Neural crest cell (in vitro differentiated cells): ENCODE measurements at places on chromosomes 2 and 18. TPM values are rescaled to one million over a fixed set of nuclear protein-coding genes. Genes with fewer than 3 reads are reported as not detected.

DNA sequence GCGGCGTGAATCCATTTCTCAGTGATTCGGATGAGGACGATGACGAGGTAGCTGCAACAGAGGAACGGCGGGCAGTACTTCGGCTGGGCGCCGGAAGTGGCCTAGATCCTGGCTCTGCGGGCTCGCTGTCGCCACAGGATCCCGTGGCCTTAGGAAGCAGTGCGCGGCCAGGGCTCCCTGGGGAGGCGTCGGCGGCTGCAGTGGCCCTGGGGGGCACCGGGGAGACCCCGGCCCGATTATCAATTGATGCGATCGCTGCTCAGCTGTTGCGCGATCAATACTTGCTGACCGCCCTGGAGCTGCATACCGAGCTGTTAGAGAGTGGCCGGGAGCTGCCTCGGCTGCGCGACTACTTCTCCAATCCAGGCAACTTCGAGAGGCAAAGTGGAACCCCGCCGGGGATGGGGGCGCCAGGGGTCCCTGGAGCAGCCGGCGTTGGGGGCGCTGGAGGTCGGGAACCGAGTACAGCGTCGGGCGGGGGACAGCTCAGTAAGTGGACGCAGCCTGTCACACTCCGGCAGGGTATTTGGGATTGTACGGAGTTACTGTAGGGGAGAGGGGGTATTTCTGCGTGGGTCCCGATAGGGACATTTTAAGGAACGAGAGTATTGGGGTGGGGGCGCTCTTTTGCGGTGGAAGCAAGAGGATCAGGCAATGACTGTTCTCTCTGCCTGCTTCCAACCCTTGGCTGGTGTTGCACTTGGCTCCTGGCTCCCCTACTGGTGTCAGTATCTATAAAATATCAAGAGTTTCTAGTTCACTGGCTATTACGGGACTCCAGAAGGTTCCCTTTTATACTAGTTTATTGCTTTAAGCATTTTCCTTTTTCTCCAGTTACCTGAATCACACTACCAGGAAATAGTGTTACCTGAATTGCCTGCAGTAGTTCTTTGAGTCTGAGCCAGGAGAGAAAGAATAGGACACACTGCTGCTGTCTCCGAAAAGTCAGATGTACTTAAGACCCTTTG, 772 bp downstream of the RELCH start:
- no peak for DNase-seq

DNA sequence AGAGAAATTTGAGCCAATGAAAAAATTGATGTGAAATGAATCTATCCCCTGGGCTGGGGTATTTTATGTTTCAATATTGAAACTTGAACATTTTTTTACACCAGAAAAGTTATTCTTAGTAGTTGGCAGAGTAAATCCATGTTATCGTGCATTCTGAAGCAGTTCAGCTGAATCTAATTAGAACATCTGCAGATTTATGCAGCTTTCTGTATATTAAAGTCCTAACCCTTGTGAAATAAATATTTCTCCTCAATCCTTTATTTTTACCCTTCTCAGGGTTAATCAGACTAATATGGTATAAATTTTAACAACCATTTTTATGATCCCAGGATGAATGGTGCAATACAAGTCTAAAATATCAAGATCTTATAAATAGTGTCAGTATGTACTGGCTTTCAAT, 69.5 kb downstream of the CDH20 start:
- DNase-seq = no peak

DNA sequence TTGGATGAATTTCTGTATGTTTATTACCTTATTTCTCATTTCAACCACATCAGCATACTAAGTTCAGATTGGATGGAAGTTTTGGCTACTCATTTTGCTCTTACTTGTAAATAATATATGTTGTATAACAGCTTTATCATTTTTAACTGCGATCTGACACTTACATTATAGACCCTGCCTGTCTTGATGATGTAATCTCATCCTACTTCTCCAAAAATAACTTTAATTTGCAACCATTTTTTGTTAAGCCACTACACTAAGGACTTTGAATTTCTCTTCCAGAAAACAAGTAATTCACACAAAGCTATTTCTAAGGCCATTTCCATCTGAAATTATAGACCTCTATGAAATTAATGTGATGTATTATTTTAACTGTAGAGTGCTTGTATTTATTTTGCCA, 240.7 kb downstream of the WDR7 start:
- DNase-seq = no peak

SERPINB3 gene
- not detected in 2 replicates for total RNA-seq

DNA sequence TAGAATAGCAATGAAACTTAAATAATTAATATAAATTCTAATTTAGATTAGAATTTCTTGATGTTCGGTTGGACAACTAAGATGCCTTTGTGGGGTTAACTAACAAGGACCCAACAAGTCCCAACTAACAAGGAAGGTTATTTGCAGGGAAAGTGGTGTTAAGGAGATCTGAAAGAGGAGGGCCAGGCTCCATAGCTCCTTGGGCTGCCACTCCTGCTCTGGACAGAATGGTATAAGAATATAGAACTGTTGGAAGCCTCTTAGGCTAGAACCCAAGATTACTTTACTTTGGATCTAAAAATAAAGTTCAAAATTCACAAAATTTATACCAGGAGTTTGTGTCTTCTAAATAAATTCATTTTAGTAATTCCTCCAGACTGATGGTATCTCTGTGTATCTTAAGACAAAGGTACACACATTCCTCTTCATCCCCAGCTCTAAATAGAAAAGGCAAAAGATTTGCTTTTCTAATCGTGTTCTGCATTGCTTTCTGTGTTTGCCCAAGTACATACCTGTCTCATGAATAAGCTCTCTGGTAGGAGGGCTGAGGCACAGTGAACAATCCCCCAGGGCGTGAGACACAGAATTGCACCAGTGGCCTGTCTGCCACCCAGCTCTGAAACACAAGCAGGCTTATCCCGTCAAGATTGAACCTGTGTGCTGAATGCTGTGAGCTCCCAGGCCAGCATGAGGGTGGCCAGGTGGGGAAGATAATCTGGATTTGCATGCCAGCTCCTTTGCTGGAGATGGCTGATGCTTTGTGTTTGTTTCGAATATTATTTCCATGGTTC, 176.0 kb downstream of the ACKR3 start:
- no peak for DNase-seq

- DNase-seq = no peak
Measured at GRCh38 chr2:29182334-29182733, 67.1 kb downstream of the CLIP4 start.

DNA sequence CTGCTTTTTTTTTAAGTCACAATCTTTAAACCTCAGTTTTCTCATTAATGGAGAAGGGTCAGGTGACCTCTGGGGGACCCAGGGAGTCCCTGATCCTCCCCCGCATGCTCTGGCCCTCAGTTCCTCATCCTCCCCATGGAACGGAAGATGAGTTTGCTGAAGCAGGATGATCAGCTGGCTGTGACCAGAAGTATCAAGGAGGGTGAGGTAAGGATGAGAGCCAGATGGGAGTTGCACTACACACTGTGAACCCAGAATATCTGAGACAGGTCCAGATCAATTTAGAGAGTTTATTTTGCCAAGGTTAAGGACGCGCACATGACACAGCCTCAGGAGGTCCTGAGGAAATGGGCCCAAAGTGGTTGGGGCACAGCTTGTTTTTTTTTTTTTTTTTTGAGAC, 3.8 kb downstream of the CATIP start:
- no peak for DNase-seq

DNA sequence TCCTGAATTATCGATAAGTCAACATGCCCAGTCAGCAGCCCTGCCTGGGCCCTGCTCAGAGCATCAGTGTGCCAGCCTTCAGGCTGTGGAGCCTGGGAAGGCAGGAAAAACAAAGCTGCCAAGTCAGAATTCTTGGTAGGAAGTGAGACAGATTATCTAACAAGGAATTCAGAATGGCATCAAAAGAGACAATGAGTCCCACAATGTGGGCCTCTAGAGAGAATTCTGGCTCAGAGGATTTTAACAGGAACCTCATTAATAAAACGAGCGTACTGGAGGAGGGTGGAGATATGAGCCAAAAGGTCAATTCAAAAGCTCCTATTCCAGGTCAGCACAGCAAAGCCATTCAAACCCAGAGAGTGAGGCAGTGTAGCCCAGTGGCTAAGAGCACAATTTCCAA, 327.6 kb upstream of the MMADHC start:
- no peak for DNase-seq

DNA sequence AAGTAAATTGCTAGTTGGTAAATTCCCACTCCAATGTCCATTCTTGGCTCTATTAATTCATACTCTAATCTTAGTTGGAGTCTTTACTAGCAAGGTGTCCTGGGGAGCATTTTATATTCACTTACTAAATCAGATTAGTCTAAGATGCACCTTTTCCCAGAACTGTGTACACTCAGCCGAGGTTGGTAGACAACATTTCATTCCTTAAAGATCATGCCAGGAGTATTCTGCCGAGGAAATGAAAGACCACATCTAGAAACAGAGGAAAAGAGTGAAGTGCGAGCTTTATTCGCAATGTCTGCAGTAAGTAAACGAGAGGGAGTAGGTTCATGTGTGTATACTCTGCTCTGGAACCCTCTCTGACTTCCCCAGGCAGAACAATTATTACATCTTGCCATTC, 14.6 kb upstream of the KYNU start:
- no peak for DNase-seq

- DNase-seq = no peak
Measured at GRCh38 chr18:54939361-54939917, 19.8 kb downstream of the CCDC68 start.

SMYD5 gene
- total RNA-seq = 33.7 and 33.9 TPM in 2 replicates

DNA sequence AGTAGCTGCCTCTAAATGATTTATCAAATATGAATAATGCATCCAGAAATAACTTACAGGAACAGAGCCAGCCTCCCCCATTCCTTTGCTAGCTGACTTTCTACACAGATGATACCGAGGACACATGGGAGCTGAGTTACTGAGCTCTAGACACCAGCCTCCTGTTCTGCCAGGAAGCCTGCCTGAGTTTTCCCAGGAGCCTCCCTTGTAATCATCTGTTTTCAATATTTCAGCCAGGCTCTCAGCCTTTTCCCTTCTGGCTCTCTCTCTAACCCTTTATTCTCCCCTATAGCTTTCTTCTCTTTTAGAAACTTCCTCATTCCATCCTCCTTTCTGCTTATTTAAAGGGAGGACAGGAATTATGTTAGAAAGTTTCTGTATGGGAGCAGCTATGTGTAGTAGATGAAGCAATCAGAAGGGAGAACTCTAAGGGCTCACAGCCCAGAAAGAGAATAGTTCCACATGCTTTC, 911.6 kb downstream of the TDRD15 start:
- no peak for DNase-seq

- no peak for DNase-seq
Measured at GRCh38 chr2:62999905-63000304, 50.7 kb upstream of the OTX1 start.

DNA sequence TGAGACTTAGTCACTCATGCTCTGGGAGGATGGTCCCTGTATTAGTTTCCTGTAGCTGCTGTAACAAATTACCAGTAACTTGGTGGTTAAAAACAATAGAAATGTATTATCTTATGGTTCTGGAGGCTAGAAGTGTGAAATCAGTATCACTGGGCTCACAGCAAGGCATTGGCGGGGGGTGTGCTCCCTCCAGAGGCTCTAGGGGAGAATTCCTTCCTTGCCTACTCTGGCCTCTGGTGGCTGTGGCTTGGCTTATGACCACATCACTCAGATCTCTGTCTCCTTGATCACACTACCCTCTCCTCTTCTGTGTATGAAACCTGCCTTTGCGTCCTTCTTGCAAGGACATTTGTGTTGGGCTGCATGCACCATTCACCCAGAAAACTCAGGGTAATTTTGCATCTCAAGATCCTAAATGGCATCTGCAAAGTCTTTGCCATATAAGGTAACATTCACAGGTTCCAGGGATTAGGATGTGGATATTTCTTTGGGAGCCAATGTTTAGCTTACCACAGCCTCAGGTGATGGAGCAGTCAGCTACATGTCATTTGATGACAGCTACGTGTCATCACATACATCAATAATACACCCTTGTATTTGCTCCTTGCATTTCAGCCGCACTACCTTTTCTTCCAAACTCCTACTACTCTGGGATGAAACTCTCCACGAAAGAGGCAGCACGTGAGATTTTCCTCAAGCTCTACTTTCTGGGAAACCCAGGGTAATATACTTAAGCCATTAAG, 49.6 kb upstream of the POU3F3 start:
- no peak for DNase-seq

DNA sequence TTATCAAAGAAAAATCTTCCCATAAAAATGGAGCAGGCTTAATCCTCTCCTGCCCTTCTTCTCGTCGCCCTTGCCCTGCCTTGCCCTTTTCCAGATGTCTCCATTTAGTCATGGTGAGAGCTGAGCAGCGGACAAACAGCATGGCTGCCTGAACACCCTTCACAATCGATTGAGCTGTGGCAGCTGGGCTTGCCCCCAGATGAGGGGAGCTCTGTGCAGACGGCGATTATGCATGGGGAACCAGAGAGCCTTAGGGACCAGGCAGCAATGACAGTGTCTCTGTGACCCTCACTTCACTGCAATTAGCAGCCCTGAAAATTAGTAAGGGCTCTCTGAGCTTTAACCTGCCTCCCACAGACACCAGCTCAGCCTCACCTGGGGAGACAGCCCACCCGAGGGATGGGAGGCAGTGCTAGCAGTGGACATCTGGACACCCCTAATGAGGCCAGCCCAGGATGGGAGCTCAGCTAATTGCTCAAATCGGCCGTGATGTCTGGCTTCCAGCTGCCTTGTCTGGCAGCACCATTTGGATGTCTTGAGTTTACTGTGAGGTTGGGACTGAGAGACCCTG, 365.7 kb downstream of the TNS1 start:
- DNase-seq = peak; percentile 4

DNA sequence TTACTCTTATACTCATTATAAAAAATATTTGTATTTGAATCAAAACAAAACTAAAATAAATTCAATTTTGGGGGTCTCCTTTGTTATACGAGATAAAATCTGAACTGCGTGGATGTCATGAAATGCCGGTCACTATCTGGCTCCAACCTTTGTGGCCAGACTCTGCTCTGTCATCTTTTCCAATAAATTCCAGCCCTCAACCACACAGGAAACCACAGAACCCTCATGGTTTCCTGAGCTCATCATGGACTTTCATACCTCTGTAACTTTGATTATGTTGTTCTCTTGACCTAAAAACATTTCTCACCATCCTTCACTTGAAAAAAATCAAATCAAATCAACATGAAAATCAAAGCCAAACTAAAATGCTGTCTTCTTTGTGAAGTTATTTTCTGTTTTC, 724.7 kb downstream of the METTL4 start:
- no peak for DNase-seq

- DNase-seq = no peak
Measured at GRCh38 chr18:68733707-68734106, 18.8 kb upstream of the TMX3 start.

DNA sequence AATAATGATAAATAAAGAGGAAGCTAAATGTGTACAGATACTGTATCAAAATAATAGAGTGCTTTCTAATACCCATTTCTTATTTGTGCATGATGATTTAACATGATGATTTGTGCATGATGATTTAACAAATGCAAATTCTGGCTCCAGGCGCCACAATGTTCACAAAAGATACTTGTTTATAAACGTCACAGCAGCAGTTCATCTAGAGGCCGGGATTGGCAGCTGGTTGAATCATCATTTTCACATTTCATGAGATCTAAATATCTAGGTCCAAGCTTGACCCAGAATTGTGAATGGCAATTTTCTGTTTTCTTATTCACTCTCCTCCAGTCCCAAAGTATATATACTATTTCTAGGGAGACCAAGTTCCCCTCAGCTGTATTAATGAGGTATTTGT, 322.0 kb downstream of the SUCLG1 start:
- DNase-seq = no peak

- no peak for DNase-seq
Measured at GRCh38 chr18:34866739-34867138, 156.6 kb downstream of the DTNA start.

SGPP2 gene
- total RNA-seq = not detected in 2 replicates

GRCh38 chr2:183070942-183071844, 7.4 kb upstream of the DUSP19 start:
- DNase-seq = peak; percentile 44

GRCh38 chr2:62040926-62041325, 135.5 kb downstream of the COMMD1 start:
- no peak for DNase-seq
